CD4-positive, alpha-beta T cell (primary cell): ENCODE measurements at places on chromosomes 11 and 22.

DNA sequence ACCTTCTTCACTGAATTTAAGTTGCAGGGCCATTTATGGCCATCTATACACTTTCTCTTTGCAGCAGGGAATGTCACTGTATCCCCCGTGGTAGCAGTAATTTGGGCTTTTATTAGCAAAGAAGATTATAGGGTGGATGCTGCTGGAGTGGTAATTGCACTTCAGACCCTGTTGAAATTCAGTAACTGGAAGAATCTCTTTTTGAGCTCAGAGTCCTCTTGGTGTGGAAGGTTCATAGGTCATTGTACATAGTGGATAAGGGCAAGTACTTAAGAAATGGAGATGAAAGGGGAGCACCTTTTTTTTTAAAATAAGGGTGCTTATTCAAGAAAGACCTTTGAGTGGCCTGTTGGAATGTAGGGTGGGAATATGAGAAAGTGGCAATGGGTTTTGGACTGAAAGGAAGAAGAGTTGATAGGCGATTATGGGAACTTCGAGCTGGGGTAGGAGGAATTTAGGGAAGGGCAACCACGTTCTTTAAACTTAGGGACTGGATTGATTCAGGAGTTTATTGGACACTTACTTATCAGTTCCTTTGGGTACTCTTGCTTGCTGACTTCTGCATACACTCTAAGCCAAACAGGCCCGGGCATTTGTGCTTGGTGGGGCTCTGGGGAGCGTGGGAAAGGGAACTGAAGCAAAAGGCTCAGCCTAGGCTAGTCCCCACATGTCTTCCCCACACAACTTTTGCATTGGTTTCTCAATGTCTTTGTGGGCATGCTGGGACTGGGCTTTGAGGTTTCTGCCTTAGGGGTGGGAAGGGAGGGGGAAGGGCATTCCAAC, 26.5 kb downstream of the CTNND1 start:
- no peak for DNase-seq

- no peak for DNase-seq
Observed at GRCh38 chr11:20887137-20887536, 217.8 kb downstream of the NELL1 start.

- no peak for DNase-seq
Observed at GRCh38 chr11:73235236-73235786, 17.2 kb downstream of the P2RY2 start.

- no peak for DNase-seq
Observed at GRCh38 chr11:98565311-98565710, 455.4 kb upstream of the CNTN5 start.

- no peak for DNase-seq
Observed at GRCh38 chr11:34487430-34487829, 26.2 kb downstream of the ELF5 start.

- DNase-seq, result peak; percentile 37
Observed at GRCh38 chr22:20748731-20749428, 25.0 kb upstream of the SERPIND1 start.

DNA sequence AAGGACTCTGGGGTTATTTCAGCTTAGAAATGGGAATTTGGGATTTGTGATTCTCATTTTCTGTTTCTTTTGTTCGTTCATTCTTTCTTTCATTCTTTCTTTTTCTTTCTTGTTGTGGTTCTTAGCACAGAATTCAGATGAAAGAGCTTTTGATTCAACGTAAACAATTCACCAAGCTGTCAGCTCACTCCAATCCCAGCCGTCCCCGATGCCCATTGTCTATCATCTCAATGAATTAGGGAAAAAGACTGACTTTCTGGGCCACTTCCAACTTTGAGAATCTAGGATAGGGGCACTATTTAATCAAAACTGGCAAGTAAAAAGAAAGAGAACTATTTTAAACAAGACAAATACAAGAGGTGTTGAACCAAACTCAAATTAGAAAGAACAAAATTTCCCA, 25.1 kb upstream of the TMA7B start:
- DNase-seq, result no peak

- no peak for DNase-seq
Observed at GRCh38 chr11:122804796-122805195, 33.5 kb upstream of the CRTAM start.

- DNase-seq, result no peak
Observed at GRCh38 chr11:7019500-7020182, 505 bp downstream of the ZNF214 start.

DNA sequence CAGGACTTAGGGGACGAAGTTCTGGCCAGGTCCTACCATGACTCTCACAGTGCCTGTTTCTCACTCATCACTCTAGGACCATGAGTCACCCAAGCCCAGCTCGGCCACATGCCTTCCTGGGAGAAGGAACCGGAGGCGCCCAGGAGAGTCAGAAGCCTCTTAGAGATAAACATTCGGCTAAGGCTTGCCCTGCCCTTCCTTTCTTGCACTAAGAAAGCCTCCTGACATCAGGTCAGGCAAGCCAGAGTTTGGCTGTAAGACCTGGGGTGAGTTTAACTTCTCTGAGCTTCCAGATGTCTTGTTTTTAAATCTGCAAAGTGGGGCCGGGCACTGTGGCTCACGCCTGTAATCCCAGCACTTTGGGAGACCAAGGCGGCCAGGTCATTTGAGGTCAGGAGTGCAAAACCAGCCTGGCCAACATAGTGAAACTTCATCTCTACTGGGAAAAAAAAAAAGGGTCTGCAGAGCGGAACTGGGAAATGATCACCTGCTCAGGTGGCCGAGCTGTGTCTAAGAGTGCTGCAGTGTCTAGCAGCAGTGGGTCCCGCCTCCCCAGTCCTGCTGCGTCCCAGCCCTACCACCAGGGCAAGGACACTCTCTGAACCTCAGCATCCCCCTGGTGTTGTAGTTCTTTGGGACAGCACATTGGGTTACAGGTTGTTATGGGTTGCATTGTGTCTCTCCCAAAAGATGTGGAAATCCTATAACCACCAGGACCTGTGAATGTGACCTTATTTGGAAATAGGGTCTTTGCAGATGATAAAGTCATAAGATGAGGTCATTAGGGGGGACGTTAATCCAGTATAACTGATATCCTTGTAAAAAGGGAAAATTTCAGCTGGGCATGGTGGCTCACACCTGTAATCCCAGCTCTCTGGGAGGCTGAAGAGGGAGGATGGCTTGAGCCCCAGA, 1.8 kb upstream of the CARS1 start:
- no peak for DNase-seq

GRCh38 chr22:44246615-44247326, 66.0 kb downstream of the SHISAL1 start:
- DNase-seq, result no peak

DNA sequence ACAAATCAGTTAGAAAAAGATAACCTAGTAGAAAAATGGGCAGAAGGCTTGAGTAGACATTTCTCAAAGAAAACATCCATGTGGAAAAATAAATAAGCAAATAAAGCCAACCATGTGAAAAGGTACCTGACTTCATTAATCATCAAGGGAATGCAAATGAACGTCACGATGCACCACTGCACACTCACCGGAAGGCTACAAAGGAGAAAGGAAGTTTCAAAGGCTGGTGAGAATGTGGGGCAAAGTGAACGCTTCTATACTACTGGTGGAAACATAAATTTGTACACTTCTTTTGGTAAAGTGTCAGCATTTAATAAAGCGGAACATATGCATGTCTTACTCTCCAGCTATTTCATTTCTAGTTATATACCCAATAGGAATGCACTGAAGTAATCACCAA, 166.8 kb downstream of the CSNK2A3 start:
- no peak for DNase-seq

DNA sequence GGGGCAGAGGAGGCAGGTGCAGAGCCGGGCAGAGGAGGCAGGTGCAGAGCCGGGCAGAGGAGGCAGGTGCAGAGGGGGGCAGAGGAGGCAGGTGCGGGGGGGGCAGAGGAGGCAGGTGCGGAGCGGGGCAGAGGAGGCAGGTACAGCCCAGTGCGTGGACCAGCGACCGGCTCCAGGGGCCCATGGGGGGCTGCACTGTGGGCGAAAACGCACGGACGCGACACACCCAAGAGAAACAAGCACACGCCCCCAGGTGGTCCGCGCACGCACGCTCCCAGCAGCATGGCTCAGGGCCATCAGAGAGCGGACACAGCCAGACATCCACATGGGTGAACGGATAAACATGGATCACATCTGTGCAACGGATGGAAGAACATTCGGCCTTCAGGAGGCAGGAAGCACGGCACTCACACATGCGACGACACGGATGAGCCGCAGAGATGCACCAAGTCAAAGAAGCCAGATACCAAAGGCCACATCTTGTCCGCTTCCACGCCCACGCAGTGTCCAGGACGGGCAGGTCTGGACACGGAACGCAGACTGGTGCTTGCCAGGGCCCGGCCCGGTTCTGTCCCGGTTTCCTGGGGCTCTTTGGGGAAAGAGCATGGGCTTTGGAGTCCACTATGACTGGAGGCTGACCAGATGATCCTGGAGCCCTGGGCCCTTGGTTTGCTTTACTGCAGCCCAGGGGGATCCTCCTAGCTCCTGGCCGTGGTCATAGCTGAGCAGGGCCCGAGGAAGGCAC, 21.8 kb downstream of the OSBPL5 start:
- DNase-seq, result no peak

GRCh38 chr11:911031-911889, 650 bp upstream of the CHID1 start:
- DNase-seq, result no peak

GRCh38 chr11:115134926-115135325, 369.3 kb downstream of the CADM1 start:
- no peak for DNase-seq

- no peak for DNase-seq
Observed at GRCh38 chr11:96293109-96293508, 49.9 kb downstream of the MAML2 start.

DNA sequence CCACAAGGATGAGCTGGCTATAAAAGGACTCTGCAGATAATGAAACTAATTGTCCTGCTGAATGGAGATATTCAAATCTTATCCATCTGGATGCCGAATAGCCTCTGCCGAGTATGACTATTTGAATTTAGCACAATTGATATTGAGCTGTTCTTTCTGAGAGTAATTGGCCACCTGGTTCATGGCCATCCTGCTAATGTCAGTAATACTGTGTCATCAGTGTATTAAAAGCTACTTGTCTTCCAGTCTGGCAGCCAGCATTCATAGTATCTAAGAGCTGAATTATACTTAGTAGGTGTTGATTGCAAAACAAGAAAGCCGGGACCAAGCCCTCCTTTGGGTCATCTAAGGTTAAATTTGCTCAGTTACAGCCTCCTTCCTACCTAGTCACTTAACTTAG, 310.7 kb upstream of the NCAM1 start:
- no peak for DNase-seq

- peak; percentile 65 for DNase-seq
Observed at GRCh38 chr11:71977743-71978418, 20.8 kb upstream of the IL18BP start.

DNA sequence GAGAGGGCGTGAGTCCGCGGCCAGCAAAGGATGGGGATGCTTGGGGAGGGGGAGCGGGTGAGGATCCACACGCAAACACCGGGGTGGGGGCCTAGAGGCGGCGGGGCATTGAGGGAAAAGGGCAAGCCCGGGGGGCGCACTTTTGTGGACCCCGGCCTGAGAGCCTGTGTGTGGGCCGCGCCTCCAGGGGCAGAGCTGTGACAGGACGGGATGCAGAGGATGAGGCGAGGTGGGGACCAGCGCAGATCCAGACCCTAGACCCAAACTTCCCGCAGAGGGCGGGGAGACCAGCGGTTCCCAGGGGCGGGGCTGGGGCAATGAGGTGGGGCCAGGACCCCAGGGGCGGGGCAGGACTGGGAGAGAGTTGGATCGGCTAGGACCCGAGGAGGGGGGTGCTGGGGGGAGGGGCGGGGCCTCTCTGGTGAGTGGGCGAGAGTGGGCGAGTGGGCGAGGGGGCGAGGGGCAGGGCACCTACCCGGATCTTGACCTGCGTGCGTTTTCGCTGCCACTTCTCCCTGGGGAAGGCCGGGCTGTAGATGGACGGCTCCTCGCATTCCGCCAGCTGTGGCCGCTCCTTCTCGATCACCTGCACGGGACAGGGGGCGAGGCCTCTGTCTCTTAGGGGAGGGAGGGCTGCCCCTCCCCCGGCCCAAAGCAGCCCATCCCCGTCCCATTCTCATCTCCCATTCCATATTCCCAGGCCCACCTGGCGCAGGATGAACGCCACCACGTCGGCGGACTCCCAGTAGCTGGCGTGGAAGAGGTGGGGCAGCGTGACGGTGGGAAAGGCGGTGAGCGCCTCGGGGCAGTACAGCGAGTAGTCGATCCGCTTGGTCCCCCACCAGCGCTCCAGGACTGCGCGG, 10.6 kb downstream of the PITPNM1 start:
- DNase-seq, result no peak

DNA sequence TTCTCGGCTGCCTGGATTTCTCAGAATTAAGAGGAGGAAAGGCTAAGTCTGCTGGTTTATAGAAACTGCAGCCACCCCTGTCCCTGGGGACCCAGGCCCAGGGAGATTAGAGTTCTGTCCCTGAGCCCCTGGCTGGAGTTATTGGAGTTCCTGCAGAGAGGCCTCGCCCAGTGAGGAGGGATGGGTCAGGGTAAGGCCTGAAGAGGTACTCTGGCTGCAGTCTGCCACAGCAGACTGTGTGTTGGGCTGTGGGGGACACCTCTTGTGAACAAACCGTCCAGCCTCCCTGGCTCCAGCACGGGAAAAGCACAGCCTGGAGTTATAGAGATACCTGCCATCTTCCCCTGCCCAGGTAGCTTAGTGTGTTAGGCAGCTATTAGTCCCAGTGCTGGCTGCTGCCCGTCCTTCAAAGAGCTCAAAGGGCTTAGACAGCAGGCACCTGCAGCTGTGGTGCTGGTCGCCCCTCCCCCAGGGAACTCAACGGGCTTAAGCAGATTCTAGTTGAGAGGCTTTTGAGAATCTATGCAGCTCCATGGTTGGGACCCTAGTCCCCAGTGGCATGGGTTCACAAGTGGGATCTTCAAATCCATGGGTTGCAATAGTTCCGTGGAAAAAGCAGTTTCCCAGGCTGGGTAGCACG, 36.6 kb upstream of the MUC15 start:
- no peak for DNase-seq

DNA sequence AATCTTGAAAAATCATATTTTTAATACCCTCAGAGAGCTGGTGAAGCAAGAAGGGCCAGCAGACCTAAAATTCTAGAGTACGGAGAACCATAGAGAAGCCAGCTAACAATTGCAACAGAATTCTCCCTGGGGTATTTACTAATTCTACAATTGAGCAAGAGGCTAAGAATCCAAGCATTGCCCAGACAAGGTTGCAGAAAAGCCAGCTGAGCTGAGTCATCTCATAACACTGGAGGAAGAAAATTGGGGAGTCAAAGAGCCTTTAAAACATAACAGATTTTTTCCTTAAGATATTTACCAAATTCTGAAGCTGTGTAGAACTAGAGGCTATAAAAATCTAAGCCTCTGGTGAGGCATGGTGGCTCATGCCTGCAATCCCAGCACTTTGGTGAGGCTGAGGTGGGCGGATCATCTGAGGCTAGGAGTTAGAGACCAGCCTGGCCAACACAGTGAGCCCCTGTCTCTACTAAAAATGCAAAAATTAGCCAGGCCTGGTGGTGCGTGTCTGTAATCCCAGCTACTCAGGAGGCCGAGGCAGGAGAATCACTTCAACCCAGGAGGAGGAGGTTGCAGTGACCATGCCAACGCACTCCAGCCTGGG, 13.6 kb upstream of the TMEM216 start:
- DNase-seq, result no peak

DNA sequence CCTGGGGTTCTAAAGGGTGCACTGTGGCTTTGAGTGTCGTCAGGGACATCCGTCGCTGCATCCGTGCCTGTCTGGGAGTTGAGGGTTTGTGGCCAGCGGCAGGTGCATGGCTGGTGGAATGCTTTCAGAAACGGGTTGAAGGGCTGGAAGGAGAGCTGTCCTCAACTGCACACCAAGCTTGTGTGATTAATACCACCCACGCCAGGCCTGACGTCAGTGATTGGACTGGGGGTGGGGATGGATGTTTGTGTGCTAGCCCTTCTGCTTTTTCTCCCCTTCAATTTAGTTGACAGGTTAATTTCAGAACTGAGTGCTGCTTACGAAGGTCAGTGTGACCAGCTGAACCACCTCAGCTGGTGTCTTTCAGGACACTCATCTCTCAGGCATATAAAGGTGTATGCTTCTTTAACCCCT, 3.2 kb upstream of the GAB2 start:
- DNase-seq, result no peak
